ENCODE measurements at places on chromosomes 1 and 21. TPM values are rescaled to one million over a fixed set of nuclear protein-coding genes. Genes with fewer than 3 reads are reported as not detected.

DNA sequence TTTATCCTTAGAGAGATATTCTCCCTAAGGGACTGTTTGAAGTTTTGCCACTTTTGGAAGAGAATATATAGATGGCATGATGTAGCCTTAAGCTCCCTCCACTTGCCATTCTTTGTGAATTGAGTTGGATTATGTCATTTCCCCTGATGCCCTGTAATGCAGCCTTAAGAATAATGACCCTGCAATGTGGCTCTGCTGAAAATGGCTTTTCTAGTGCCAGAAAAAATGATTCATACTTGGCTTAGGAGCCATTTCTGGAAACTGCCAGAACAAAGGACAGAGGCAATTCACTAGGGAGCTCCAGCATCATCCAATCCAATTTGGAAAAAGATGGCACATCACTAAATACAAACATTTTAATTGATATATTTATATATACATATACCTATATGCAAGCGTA lies 265.3 kb downstream of the SPATA17 start:
- no peak for DNase-seq
- H3K36me3 ChIP-seq: no peaks in the 10 kb centered on the region
- H3K4me3 ChIP-seq: no peak overlapping the region

Gene GPR25
- total RNA-seq: not detected

Gene IFI16
- 39.8 TPM for total RNA-seq

- no peak overlapping the region for H3K4me3 ChIP-seq
- no peaks in the 10 kb centered on the region for H3K4me1 ChIP-seq
- no peaks in the 10 kb centered on the region for H3K36me3 ChIP-seq
- H3K27me3 ChIP-seq: no peaks in the 10 kb centered on the region
- no peak for DNase-seq
Observed at GRCh38 chr21:15839026-15839425, 109.2 kb downstream of the USP25 start.

- no peaks in the 10 kb centered on the region for H3K36me3 ChIP-seq
- H3K27me3 ChIP-seq: no peaks in the 10 kb centered on the region
- no peak overlapping the region for H3K4me3 ChIP-seq
- H3K27ac ChIP-seq: peak overlapping the region; percentile 86
- DNase-seq: peak; percentile 83
Observed at GRCh38 chr1:156508205-156508954, 7.8 kb upstream of the MEF2D start.

DNA sequence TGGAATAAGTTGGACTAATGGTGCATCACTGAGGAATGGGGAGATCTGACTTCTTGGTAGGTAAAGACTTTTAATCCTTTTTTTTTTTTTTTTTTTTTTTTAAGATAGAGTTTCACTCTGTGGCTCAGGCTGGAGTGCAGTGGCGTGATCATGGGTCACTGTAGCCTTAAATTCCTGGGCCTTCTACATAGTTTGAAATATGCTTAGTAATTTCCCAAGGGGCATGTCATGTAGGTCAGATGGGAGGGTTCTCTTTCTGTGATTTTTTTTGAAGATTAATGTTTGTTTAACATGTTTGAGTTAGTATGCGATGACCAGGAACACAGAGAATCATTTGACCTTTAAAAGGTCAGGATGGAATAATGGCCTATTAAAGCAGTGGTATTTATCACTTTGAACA lies 129.1 kb downstream of the S1PR1 start:
- no peak overlapping the region for H3K4me3 ChIP-seq
- H3K27me3 ChIP-seq: no peaks in the 10 kb centered on the region
- no peak for DNase-seq
- no peaks in the 10 kb centered on the region for H3K4me1 ChIP-seq

DNA sequence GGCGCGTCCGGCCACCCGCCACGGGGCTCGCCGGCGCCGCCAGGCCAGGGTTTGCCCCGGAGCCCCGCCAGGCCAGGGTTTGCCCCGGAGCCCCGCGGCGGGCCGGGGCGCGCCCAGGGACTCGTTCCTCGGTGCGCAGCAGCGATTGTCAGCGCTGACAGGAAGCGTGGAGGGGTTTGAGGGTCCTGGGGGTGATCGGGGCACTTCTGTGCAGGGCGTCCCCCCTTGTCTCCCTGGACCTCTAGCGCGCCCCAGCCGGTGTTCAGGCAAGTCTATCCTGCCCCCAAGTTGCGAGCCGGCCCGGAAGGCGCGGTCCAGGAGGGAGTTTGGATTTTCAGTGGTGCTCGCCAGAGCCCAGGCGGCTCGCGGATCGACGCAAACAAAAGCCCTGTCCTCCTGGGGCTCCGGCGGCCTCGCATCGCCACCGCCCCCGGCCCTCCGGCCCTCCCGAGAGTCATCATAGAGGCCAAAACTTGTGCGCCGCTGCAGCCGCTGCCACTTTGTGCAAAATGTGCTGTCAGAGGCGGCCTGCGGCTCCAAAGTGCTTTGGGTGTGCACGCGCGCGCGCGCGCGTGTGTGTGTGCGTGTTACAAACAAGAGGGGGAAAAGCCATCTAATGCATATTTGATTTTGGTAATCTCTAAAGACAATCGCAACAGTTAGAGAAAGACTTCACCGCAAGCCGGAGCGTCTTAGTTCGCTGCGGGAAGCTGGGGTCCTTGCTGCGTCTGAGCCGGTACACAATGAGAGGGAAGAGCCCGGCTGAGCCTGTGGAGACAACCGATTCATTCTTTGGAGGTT lies 1.0 kb downstream of the ROR1 start:
- peaks cover 6% of the 10 kb centered on the region for H3K4me1 ChIP-seq
- peak overlapping the region; percentile 67 for H3K4me3 ChIP-seq
- no peaks in the 10 kb centered on the region for H3K27me3 ChIP-seq

Gene UMODL1
- total RNA-seq: 7.8 TPM

GRCh38 chr1:111739194-111739924 lies at the start of gene INKA2:
INKA2 (minus strand) TSS chr1:111739395; CDS start chr1:111739242, 153 bp downstream.
- H3K27ac ChIP-seq: peak within 1 kb of the TSS; percentile 82
- no peaks in the 10 kb centered on the region for H3K36me3 ChIP-seq

Gene LORICRIN
- total RNA-seq: 0.25 TPM

DNA sequence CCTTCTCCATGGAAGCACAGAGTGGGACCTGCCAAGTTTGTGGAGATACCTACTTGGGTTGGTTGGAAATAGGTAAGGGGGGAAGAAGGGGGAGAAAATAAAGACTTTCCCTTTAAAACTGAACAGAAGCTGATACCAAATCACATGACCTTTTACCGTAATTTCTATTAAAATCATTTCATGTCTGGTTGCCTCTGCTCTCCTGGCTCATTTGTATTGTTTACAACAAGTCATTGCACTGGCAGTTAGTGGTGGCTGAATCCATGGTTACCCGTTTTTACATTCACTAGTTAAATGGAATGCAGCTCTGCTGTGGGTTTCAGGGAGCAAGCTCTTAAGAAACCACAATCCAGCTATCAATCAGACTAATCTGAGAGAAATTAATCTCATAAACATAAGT lies 353.7 kb upstream of the ESRRG start:
- H3K27ac ChIP-seq: no peak overlapping the region
- no peaks in the 10 kb centered on the region for H3K27me3 ChIP-seq
- DNase-seq: no peak
- H3K36me3 ChIP-seq: no peaks in the 10 kb centered on the region

Gene ASH1L
- 93.0 TPM for total RNA-seq

Gene WNT3A
- total RNA-seq: 0.08 TPM

DNA sequence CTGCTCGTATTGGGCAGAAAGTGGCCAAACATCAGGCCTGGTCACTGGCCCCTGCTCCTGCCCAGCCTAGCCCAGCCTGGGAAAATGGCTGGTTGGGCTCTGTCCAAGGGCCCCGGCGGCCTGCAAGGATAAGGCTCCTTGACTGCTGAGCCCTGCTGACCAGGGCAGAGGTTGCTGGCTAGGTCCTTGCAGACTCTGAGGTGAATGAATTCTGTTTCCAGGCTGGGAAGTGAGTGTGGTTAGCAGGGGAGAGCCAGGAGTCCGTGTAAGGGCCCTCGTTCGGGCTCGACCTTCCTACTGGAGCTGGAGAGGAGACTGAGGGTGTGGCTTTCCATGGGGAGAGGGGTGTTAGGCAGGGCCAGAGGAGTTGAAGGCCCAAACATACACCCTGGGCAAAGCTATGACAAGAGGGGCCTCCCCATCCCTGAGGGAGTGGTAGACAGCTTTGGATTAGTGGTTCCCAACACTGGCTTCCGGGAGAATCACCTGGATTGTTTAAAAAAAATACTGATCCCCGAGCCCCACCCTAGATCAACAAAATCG lies 20.6 kb downstream of the CSF1 start:
- H3K36me3 ChIP-seq: no peaks in the 10 kb centered on the region
- DNase-seq: peak; percentile 85
- H3K27me3 ChIP-seq: no peaks in the 10 kb centered on the region
- no peak overlapping the region for H3K27ac ChIP-seq
- no peak overlapping the region for H3K4me3 ChIP-seq

GRCh38 chr1:183807549-183808168 lies 2.7 kb downstream of the RGL1 start:
- no peaks in the 10 kb centered on the region for H3K36me3 ChIP-seq
- peak overlapping the region; percentile 6 for H3K27ac ChIP-seq
- no peak for DNase-seq
- no peaks in the 10 kb centered on the region for H3K27me3 ChIP-seq
- peaks cover 32% of the 10 kb centered on the region for H3K4me1 ChIP-seq
- H3K4me3 ChIP-seq: no peak overlapping the region
